ENCODE measurements at places on chromosomes 3 and 15.
A peak's percentile ranks its signal among the peaks of the same experiment; 100 is the strongest.

- DNase-seq, result no peak
Observed at GRCh38 chr3:111210003-111210711, 138.5 kb downstream of the NECTIN3 start.

- no peak for DNase-seq
Observed at GRCh38 chr3:15861163-15861562, 63.4 kb upstream of the ANKRD28 start.

DNA sequence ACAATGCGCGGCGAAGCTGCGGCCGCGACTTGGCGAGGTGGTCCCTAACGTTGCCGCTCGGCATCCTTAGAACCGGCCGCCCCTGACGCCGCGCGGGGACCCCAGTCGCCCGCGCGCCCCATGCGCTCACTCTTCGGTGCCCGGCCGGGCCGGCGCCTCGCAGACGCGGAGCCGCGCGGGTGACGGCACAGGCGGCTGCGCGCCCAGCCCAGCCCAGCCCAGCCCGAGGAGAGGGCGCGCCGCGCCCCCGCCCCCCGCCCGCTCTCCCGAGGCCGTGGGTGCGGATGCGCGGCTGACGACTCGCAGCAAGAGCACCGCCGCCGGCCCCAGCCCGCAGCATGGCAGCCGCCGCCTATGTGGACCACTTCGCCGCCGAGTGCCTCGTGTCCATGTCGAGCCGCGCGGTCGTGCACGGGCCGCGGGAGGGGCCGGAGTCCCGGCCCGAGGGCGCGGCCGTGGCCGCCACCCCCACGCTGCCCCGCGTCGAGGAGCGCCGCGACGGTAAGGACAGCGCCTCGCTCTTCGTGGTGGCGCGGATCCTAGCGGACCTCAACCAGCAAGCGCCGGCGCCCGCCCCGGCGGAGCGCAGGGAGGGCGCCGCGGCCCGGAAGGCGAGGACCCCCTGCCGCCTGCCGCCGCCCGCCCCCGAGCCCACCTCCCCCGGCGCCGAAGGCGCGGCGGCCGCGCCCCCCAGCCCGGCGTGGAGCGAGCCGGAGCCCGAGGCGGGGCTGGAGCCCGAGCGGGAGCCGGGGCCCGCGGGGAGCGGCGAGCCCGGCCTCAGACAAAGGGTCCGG lies 437 bp downstream of the KLF13 start:
- DNase-seq, result peak; percentile 71

- no peak for DNase-seq
Observed at GRCh38 chr3:120093119-120093910, 932 bp downstream of the GSK3B start.

DNA sequence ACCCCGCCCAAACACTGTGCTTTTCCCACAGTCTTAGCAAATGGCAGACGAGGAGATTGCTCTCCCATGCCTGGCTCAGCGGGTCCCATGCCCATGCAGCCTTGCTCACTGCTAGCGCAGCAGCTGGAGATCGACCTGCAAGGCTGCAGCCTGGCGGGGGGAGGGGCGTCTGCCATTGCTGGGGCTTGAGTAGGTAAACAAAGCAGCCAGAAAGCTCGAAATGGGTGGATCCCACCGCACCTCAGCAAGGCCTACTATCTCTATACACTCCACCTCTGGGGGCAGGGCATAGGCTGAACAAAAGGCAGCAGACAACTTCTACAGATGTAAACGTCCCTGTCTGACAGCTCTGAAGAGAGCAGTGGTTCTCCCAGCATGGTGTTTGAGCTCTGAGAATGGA lies 27.2 kb upstream of the WDR5B start:
- no peak for DNase-seq

GRCh38 chr3:140629357-140630137 lies 48.3 kb upstream of the TRIM42 start:
- no peak for DNase-seq

DNA sequence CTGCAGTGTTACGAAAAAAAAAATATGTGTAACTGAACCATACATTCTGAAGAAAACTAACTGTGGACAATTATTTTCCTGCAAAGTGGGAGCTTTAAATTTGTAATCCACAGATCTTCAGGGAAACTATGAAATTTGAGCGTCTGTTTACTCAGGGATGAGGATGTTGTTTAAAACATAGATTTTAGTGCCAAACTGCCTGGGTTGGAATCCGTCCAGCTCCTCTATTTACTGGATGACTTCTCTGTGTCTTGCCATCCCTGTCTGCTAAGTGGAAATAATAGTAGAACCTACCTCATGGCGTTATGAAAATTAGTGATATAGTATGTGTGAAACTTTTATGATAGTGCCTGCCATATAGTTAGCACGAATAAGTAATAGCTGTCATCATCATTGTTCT lies 666.5 kb downstream of the SQOR start:
- DNase-seq, result no peak

DNA sequence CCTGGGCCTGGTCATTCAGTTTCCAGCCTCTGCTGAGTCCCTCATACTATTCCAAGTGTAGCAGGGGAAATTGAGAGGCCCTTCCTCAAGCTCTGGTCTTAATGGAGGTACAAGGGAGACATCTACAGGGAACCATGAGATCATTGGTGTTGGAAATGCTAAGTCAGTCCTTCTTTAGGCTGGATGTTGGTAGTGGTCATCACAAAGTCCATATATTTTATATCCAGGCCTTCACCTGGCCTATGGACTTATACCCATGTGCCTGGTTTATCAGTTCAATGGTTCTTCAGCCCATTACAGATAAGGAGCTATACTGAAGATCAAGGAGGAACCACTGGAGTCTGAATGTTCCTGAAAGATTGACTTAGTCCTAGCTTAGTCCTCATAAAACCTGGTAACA lies 135.0 kb downstream of the STAG1 start:
- no peak for DNase-seq

GRCh38 chr15:77349666-77350065 lies 70.2 kb downstream of the PEAK1 start:
- no peak for DNase-seq

- DNase-seq, result peak; percentile 29
Observed at GRCh38 chr15:45522328-45523165, at the start of gene SLC30A4. Gene SLC30A4 (minus strand): TSS chr15:45522755. CDS start chr15:45522354, 401 bp downstream.

GRCh38 chr3:125367403-125368230 lies 7.5 kb downstream of the ZNF148 start:
- no peak for DNase-seq

DNA sequence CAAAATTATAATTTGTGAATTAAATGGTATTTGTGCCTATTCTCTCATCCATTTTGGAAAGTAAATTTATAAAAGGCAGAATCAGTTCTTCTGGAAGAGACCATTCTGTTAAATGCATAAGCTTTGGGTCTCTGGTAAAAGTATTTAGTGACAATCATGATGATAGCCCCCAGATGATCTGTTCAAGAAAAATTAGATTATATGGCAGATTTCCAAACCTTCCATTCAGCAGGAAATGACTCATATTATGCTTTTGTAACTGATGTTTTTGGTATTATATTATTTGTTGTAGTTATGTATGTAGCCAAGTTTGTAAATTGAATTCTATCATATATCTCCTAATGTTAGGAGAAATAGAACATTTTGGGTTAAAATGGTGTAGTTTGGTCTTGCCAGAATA lies 340.8 kb upstream of the DPH6 start:
- no peak for DNase-seq

GRCh38 chr3:131972550-131972949 lies 62.3 kb downstream of the CPNE4 start:
- DNase-seq, result no peak

DNA sequence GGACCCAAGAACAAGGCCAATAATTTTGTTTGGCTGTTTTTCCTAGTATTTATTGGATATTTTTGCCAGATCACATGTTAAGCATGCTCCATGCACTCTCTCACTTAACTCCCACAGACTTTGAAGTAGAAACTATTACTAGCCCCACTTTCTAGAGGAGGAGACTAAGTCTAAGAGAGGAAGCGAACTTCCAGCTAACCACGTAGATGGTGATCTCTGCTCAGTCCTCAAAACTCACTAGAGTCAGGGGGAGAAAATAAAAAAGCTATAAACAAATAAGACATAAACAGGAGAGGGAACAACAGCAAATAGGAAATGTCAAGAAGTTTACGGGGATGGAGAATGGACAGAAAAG lies 481.0 kb upstream of the PROK2 start:
- no peak for DNase-seq

GRCh38 chr3:111473550-111473949 lies 68.4 kb upstream of the CD96 start:
- no peak for DNase-seq

- no peak for DNase-seq
Observed at GRCh38 chr15:64438653-64439447, 21.5 kb upstream of the ZNF609 start.

DNA sequence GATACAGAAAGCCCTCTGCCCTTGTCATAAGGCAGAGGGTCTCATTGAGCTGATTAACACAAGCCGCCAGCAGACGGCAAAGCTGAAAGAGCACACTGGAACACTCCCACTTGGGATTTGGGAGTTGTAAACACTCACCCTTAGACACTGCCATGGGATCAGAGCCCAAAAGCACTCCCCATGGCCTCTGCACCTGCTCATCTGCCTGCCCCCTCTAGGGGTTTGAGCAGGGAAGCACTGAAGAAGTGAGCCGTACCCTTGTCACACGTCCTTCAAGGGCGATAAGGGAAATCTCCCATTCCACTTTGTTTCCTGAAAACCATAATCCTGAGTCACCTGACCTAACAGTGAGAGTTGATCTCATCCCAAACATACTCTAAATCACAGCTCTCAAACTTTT lies 14.7 kb downstream of the FSIP1 start:
- DNase-seq, result no peak

- DNase-seq, result peak; percentile 8
Observed at GRCh38 chr3:143120716-143121240, 1.2 kb downstream of the CHST2 start.

GRCh38 chr3:120114981-120115380 lies 20.7 kb upstream of the GSK3B start:
- no peak for DNase-seq

GRCh38 chr3:130517602-130518001 lies 625 bp downstream of the COL6A6 start:
- DNase-seq, result no peak

DNA sequence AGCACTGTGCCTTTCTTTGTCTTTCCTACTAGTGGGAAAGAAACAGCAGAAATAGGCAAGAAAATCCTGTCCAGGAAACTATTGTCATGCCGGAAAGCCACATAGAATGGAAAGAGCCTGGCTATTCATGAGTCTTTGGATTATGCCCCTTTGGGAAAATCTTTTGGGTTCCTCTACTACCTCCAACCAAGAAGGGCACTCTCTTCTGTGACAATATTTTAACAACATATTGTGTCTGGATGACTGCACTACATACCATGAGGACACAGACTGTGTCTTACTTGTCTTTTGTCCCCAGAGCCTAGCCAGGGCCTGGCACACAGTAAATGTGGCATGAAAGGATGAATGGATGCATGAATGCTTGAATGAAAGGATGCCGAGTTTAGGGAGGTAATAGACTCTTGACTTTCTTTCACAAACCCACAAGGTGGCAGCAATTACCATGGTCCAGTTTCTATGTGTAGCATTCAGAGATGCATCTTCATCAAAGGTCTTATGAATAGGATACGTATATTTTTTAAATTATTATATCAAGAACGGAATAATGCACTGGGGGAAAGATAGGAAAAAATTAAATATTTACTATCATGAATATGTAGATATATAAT lies 30.3 kb downstream of the ARL14 start:
- DNase-seq, result peak; percentile 4

GRCh38 chr3:180063783-180064182 lies 27.0 kb upstream of the PEX5L start:
- DNase-seq, result no peak

- no peak for DNase-seq
Observed at GRCh38 chr15:42511007-42511391, 15.6 kb downstream of the SNAP23 start.

DNA sequence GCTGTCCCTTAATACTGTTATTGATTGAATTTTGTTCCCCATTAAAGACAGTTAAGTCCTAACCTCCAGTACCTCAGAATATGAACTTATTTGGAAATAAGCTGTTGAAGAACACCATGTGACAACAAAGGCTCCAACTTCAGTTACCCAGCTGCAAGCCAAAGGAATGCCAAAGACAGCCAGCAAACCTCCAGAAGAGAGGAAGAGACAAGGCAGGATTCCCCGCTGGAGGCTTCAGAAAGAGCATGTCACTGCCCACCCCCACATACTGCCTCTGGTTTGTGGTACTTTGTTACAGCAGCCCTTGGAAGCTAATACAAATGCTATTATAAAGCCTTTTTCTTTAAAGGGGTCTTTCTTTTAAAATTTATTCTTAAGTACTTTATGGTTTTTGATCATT lies 18.4 kb upstream of the NEK10 start:
- DNase-seq, result no peak

DNA sequence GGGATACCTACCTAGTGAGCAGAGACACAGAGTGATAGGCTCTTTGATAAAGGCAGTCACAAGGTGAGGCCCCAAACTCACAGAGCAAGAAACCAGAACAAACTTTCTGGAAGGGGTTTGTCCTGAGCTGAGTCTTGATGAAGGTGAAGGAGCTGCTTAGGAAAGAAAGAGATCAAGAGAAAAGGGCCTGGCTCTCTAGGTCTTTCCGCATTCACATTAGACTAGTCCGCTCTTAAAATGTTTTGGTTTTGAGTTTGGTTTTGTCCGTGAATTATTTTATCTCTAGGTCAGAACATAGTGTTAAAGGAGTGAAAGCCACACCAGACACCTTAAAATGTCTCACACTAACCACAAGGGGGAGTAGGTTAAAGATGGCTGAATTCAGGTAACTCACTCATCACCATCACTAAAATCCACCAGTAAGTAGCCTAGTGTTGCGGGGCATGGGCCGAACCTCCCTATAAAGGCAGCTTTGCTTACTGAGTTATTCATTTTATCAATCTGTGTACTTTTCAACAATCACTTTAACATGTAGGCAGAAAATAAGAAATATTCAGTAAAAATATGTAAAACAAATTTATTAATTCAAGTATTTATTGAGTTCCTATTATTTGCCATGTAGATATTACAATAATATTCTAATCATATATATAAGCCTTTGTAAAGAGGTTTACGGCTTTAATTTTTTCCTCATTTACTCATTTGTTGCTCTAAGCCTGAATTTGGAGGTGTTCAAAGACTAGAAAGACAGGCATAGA lies 121.5 kb upstream of the TSC22D2 start:
- DNase-seq, result no peak

GRCh38 chr3:182908471-182908870 lies 71.9 kb downstream of the DCUN1D1 start:
- no peak for DNase-seq

DNA sequence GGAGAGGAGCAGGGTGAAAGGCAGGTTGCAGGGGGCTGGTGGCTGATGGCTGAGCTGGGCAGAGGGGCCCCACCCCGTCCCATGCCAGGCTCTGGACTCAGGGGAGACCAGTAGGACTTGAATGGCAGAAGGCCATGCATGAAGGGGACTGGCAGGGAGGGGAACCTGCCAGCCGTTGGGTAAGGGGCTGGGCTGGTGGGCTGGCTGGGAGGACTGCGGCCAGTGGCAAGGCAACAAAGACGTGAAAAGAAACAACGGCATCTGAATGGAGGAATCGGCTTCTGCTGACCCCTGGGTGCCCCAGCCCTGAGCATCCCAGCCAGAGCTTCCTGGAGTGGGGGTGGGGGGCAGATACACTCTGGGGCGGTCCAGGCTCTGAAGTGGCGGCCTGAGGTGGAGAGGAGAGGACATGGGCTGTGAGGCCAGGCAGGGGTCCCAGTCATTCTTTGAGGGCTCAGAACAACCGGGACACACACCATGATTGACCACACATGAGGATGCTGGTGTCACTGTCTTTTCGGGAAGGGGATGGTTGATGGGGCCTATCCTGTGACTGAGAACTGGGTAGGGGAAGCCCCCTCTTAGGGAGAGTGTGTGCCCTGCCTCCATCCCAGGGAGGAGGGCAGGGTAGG lies 11.7 kb downstream of the GLYCTK start:
- no peak for DNase-seq

GRCh38 chr3:125606291-125606690 lies 11.0 kb upstream of the OSBPL11 start:
- DNase-seq, result no peak

- DNase-seq, result no peak
Observed at GRCh38 chr3:129112308-129113052, 9.1 kb downstream of the RAB43 start.

All from T follicular helper cell (primary cell).